ENCODE measurements at places on chromosomes 4 and X. TPM values are rescaled to one million over a fixed set of nuclear protein-coding genes. Genes with fewer than 3 reads are reported as not detected.

The RTL3 gene
- not detected for polyA plus RNA-seq

The AMTN gene
- polyA plus RNA-seq: not detected

The NUP62CL gene
- 10.7 TPM for polyA plus RNA-seq

The MAGEA4 gene
- polyA plus RNA-seq: not detected

Measured in right renal cortex interstitium (tissue), 3 donors.